SJSA1 (cell line): ENCODE measurements at places on chromosomes 2 and 18.

GRCh38 chr18:9422816-9423519 lies 52.3 kb upstream of the RALBP1 start:
- no peak for DNase-seq

DNA sequence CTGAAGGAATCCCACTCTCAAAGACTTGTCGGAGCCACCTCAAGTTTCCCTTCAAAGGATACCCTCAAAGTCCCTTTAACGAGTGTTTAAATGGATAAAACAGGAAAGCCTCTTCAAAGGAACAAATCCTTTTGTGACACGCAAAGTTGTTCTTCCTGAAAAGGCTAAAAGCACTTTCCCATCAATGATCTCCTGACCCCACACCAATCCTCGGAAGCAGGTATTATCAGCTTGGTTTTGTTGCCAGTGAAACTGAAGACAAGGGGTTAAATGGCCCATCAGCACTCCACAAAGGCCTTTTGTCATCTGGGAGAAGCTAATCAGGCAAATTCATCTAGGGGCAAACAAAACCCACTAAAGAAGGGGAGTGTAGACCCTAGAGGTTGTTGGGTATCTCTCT lies 418.0 kb upstream of the ID2 start:
- no peak for DNase-seq

DNA sequence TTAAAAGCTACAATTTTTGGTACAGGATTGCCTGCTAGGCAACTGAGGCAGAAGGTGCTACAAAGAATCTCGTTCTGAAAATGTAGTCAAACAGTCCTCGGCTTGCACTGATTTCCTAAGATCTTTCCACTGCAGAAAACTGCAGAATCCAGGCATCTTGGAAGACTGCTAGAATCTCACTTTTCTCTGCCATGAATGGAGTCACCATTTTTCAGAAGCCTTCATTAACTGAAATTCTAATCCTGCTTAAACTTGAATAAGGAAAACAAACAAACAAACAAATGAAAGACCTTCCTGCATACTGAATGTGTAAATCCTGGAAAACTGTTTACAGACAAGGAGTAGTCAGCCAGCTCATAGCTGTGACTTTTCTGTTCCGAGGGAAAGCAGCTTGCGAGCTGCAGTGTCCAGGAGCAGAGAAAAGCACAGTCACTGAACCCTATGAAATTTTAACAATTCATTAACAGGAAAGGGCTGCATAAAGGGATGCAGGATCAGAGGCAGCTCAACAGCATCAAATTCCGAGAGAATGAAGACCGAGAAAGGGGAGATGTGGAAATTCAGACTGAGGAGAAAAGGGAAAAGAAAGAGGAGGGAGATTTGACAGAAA lies 210.5 kb upstream of the PIK3C3 start:
- no peak for DNase-seq

DNA sequence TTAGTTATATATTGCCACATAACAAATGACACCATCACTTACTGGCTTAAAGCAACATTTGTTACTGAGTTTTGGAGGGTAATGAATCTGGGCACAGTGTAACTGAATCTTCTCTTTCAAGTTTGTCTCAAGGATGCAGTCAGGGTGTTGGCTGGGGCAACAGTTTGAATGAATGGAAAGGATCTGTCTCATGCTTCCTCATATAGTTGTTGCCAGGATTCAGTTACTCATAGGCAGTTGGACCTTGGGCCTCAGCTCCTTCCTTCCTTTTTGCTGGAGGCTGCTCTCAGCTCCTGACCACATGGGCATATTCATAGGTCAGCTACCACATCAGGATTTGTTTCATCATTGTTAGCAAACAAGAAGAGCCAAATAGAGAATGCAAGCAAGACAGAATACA lies 466.1 kb upstream of the MC4R start:
- no peak for DNase-seq

GRCh38 chr2:169808221-169808620 lies 9.6 kb downstream of the SSB start:
- peak; percentile 39 for DNase-seq

DNA sequence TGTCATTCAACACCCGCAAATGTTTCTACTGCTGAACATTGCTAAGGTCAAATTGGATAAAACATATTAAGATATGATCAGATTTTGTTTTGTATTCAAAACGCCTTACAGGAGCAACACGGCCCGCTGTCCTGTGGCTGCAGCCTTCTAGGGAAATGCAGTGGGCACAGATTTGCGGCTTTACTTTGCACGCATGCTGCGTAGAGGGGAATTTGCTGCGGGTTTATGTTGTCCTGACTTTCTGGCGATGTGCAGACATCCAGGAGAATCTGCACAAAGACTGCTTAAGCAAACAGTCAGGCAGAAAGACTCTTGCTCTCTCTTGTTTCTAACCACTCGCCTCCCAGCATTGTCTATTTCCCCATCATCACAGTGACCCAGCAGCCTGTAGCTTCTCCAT lies 88.3 kb downstream of the LRRC30 start:
- no peak for DNase-seq

DNA sequence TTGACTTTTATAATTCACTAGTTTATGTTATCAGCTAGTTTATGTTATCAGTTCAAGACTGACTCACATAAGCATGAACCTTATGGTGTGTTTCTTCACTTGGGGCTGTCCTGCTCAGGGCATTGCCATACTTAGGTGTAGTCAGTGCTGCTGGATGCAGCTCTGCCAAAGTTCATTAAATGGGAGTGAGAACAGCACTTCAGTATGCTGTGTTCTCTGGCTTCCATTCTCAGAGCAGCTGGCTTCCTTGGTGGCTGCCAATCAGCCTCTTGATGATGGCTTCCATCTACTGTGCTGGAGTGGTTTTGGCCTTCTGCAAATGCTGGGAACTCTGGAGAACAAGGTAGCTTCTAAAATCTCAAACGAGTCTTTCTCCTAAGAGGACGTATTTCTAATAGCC lies 170.7 kb downstream of the TDRD15 start:
- DNase-seq = no peak

- DNase-seq = no peak
Measured at GRCh38 chr2:54787755-54788366, 64.4 kb downstream of the EML6 start.

DNA sequence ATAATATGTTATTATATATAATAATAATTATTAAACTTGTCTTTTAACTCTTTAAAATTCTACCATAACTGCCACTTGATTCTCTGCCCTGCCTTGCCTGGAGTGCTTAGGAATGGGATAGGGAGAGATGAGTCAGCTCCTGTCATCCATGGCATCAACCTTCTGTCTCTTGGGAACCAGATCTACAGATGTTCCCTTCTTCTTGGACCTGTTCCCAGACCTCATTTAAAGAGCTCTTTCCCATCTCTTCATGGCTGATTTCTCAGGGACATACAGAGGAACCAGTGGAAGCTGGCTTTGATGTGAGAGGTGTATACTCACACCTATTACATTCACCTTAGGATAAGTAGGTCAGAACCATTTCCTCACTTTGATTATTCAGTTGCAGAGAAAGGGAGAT lies 155.3 kb upstream of the MYO3B start:
- DNase-seq = no peak

- DNase-seq = no peak
Measured at GRCh38 chr2:98037666-98038336, 42.1 kb upstream of the TMEM131 start.

DNA sequence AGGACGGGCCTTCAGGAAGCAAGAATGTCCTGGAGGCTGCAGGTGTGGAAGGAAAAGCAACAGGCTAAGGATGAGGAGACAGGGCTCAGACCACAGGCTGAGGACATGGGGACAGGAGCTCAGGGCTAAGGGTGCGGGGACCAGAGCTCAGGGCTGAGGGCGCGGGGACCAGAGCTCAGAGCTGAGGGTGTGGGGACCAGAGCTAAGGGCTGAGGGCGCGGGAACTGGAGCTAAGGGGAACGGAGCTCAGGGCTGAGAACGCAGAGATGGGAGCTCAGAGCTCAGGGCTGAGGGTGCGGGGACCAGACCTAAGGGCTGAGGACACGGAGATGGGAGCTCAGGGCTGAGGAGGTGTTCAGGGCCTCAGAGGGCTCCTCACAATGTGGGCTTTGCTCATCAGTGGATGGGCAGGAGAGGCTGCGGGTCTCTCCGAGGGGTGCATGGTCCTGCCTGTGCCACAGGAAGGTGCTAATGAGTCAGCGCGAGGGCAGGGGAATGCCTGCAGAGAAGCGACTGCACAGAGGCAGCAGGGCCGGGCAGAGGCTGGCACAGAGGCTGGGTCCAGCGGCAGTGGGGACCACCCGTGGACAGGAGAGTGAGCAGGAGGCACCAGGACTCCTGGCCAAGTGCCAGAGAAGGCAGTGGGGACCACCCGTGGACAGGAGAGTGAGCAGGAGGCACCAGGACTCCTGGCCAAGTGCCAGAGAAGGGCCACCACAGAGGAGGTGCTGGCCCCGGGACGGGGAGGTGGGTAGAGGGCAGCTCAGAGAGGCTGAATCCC lies 271.7 kb downstream of the TWIST2 start:
- peak; percentile 95 for DNase-seq

- no peak for DNase-seq
Measured at GRCh38 chr18:76592981-76593381, 97.9 kb upstream of the ZNF516 start.

- no peak for DNase-seq
Measured at GRCh38 chr2:98751748-98752147, 20.8 kb upstream of the MGAT4A start.

DNA sequence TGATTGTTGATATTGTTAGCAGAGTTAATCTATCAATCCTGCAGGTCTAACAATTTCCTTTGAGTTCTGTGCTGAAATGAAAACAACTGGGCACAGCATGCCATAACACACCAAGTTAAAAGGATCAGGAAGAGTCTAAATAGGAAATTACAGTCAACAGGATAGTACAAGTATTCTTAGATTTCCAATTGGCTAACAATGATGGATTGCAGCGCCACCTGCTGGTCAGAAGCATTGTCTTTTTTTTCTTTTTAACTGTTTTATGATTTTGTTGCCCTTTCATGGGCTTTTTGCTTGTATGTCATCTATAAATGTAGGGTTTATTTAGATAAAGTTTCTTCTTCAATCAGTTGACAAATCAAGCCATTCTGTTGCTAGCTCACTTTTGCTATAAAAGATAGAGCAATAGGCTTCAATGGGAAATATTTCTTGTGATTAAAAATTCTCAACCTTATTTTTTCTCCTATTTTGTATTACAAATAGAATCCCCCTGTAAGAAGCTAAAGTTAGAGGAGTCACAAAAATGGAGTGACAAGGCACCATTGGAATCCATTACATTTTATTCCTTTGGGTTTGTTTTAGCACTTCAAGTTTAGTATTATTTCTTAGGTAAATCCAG lies 40.8 kb upstream of the RPRM start:
- DNase-seq = peak; percentile 32

DNA sequence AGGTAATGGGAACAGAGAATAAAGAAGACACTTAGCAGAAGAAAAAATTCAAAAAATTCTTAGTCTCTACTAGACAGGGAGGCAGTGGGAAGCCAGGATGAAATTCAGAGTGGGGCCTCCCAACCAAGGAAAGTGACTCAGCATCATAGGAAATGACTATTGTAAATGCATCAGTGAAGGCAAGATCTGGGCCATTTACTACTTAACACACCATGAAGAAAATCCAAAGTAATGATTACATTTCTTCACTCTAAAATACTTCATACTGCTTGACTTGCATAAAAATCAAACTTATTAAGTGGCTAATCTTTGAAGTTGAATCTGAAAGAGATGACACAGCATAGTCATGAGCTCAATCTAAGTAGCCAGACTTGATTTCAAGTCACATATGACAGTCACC lies 405.8 kb upstream of the SLC39A10 start:
- no peak for DNase-seq

- no peak for DNase-seq
Measured at GRCh38 chr2:11458753-11459152, 7.2 kb downstream of the E2F6 start.

DNA sequence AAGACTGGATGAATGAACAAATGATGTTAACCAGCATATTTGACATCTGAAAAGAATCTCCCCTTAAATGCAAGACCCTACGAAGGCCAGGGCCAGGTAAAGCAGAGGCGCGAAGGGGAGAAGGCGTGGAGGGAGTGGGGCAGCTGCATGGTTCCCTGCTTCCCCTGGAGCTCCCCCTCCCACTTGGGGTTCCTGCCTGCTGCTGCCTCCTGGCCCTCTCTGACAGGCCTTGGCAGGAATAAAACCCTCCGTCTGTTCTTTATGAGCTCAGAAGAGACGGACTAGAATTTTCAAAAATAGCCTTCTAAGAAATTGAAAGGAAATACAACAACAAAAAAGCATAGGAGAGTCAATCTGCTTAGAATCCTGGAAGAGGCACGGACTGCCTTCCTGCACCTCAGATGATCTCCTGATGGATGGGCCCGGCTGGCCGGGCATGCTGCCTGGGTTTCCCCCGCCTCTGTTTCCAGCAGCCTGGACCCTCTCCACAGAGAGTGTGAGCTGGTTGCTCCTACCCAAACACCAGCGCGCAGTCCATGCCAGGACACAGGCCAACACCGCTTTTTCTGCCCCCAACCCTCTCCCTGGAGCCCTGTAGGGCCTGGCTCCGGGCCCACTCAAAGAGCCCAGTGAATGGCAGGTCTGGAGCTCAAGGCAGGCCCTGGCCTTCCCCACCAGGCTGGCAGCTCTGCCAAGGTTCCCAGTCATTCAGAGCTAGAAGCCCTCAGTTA lies 23.9 kb downstream of the CFAP65 start:
- no peak for DNase-seq

- no peak for DNase-seq
Measured at GRCh38 chr2:158104903-158105302, 3.2 kb downstream of the UPP2 start.

DNA sequence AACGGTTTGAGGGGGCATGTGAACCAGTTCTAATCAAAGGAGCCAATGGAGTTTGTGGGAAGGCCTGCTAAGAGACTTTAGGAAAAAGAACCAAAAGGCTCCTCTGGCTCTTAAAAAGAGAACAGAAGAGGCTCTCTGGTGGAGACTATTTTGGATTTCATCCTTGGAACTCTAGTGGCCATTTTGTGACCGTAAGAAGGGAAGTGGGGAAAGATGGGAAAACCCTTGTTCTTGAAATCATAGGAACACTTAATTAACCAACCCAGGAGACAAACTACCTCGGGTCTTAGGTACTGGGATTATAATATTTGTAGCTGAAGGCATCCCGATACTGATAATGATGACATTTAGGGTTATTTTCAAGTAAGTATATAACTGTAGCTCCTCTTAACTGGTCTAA lies 125.3 kb upstream of the SP3 start:
- DNase-seq = no peak

DNA sequence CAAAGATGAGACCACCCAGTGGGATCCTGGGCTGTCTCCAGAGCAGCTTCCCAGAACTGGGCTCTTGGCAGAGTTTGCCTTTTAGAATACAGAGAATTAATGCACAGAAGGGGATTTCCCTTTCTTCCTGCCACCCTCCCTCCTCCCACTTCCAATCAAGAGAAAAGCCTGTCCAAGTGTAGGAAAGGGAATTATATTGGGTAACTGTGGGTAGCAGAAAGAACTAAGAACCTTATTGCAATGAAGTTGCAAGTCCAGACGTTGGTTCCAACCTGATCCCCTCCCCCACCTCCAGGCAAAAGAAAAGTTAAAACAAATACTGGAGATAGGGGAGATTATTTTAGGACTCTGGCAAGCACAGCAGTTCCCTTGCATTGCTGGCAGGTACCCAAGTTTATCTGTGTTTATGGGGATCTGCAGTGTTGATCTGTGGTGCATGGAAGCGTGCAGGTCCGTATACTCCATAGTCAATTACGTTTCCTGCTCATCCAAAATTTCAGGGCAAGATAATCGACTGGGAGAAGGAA lies 114.3 kb downstream of the PRKCE start:
- no peak for DNase-seq
